Omental fat pad (tissue), 4 donors: ENCODE measurements at places on chromosomes 4 and X.

DNA sequence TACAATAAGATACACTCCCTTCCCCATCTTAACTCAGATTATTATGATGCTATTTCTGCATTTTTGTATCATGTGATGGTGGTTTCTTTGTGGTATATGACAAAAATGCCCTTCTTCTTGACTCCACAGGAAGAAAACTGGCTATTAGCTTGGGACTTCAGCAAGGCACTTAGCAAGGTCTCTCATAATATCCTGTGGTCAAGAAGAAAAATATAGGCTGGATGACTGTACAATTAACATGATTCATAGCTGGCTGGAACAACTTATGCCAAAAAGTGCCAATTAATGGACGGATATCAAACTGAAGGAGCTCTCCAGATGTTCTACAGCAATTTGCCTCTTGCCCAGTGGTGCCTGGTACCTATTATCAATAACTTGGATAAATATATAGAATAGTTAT is 2.3 kb upstream of the MID1IP1 start:
- DNase-seq = no peak

DNA sequence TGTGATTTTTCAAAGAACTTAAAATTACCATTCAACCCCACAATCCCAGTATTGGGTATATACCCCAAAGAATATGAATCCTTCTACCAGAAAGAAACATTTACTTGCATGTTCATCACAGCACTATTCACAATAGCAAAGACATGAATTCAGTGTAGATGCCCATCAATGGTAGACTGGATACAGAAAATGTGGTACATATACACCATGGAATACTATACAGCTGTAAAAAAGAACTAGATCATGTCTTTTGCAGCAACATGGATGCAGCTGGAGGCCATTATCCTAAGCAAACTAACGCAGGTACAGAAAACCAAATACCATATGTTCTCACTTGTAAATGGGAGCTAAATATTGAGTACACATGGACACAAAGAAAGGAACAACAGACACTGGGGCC is 34.1 kb upstream of the TMPRSS11F start:
- DNase-seq = no peak

- DNase-seq = no peak
These were observed 1.1 kb upstream of the MRPL1 start for GRCh38 chr4:77861495-77861894.

GRCh38 chr4:101696276-101697010 is 94.1 kb upstream of the BANK1 start:
- DNase-seq = no peak

DNA sequence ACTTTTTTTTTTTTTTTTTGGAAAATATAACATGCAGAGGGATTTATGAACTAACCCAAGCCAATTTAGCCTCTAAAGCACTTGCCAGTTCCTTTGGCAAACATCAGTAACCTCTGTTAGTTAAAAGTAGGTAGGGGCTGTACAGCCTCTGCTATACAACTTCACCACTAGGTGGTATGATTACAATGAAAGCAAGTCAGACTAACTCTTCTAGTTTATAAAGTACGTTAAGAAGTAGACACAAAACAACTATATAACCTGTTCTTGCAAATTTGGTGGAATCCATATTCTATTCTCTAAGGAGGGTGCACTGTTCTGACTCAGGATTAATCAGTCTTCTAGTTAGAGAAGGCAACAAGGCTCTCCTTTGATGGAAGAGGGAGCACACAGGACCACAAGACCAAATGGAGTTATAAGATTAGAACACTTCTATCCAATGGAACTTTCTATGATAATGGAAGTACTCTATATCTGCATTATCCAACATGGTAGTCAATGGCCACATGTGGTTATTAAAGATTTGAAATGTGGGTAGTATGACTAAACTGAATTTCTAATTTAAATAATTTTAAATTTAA is 12.8 kb downstream of the AIMP1 start:
- DNase-seq = no peak

- no peak for DNase-seq
These were observed at the start of gene IRAK1 for GRCh38 chrX:154019633-154020528. Gene IRAK1 (minus strand): TSS chrX:154019902. CDS start chrX:154019812, 90 bp downstream.

- DNase-seq = no peak
These were observed 268.9 kb upstream of the KCNIP4 start for GRCh38 chr4:22217480-22217879.

GRCh38 chrX:10280071-10280470 is 123.3 kb downstream of the CLCN4 start:
- DNase-seq = no peak

- no peak for DNase-seq
These were observed 23.2 kb upstream of the PIGA start for GRCh38 chrX:15358533-15358932.

- DNase-seq = no peak
These were observed 185.1 kb upstream of the DIPK2B start for GRCh38 chrX:45385757-45386156.

- no peak for DNase-seq
These were observed 58.4 kb downstream of the AMELX start for GRCh38 chrX:11351375-11352295.

- DNase-seq = no peak
These were observed 177.8 kb upstream of the DKK2 start for GRCh38 chr4:107213880-107214279.

- DNase-seq = no peak
These were observed 87.6 kb downstream of the BMP3 start for GRCh38 chr4:81118086-81118485.

GRCh38 chr4:148216866-148217814 is 225.1 kb downstream of the NR3C2 start:
- DNase-seq = no peak

GRCh38 chr4:166594326-166594946 is 639.9 kb downstream of the SPOCK3 start:
- no peak for DNase-seq

DNA sequence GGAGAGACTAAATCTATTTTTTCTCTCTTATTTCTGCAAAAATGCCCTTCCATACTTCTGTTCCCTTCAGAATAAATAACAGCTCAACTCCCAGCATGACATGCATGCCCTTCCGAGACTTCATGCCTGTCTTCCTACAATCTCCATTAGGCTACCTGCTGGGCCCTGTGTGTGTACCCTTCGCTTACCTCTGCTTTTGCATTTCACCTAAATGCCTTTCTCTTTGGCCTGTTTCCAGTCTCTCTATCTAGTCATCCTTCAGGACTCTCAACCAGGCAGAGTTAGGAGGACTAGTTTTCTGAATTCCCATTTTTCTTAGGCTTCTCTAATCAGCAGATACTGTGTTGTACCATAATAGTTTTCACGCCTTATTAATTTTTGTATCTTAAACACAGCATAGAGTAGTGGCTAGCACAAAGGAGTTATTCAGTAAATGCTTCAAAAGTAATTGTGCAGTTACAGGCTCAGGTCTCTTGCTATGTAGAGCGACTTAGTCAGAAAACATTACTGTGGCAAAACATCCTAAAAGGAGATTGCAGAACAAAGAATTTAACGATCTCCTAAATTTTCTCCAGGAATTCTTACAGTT is 20.5 kb downstream of the SEPTIN11 start:
- DNase-seq = no peak

GRCh38 chrX:27598312-27598711 is 8.2 kb downstream of the DCAF8L2 start:
- no peak for DNase-seq

DNA sequence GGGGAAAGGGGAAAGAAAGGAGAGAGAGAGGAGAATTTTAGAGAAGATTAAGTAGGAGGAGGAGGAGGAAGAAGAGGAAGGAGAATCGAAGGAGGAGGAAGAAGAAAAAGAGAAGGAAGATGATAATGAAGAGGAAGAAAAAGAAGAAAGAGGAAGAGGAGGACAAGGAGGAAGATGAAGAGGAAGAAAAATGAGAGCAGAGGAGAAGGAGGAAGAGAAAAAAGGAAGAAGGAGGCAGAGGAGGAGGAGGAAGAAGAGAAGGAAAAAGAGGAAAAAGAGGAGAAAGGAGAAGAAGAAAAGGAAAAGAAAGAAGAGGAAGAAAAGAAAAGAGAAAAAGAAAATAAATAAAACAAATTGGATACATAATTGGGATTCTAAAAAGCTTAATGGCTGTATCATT is 181.4 kb downstream of the ARHGAP6 start:
- DNase-seq = no peak

DNA sequence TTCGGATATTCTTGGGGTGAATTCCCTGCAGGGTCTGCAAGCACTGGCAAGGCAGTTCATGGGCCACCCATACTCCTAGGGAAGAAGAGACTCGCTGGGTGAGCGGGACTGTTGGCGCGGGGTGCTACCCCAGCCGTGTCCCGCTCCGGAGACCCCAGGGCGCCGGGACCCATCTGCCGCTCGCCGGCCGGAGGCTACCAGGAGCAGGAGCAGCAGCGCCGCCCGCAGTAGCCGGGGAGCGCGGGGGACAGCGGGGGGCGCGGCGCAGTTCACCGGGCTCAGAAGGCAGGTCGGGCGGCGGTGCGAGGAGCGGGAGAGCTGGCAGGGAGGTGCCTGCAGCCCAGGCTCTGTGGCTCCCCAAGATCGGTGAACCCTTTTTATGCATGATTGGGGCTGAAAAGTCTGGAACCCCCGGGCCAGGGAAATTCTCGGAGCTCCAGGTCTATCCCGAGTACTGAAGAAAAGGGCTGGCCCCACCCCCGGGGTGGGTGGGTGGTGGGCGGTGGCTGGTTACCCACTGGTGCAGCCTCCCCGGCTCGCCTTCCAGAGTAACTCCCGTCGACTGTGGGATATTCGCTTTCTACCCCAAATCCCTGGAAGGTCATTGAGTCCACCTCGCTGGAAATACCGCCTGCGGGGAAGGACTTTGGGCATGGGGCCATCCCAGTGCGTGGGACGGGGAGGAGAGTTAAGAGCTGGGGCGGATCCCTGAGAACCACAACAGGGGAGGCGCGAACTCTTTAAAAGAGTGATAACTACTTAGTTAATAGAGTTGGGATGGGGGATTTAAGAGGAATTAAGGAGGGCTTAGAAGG is 37.6 kb downstream of the PF4 start:
- peak; percentile 27 for DNase-seq

DNA sequence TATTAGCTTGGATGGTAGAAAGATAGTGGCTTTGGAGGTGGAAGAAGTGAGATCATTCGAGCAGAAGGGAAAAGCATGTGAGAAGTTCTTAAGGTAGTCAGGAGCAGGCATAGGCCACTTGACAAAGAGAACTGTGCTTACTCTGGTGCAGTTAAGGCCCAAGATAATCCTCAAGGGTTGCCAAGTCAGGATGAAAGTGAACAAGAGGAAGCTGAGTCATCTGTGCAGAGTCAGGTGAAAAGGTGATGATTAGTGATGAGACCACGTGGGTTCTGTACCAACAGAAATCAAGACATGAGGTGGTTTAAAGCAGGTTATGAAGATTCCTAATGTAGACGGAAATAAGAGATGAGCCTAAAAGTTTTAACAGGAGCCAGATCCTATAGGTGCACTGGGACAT is 369.8 kb downstream of the DTHD1 start:
- no peak for DNase-seq

DNA sequence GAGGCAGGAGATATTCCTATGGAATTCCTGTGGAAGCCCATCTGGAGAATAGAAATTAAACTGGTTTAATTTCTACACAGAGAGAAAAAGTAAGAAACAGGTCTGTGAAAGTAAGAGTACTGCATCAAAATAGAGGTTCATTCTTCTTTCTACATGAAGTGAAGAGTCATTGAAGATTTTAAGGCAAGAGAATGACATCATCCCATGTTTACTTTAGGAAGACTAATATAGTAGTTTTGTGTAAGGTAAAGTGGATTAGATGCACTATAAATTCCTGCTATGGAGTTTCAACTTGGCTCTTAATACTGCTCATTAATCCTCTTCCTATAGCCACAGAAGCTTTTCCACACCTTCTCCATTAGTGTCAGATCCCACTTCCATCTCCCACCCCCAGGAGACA is 47.6 kb downstream of the CNGA1 start:
- no peak for DNase-seq

DNA sequence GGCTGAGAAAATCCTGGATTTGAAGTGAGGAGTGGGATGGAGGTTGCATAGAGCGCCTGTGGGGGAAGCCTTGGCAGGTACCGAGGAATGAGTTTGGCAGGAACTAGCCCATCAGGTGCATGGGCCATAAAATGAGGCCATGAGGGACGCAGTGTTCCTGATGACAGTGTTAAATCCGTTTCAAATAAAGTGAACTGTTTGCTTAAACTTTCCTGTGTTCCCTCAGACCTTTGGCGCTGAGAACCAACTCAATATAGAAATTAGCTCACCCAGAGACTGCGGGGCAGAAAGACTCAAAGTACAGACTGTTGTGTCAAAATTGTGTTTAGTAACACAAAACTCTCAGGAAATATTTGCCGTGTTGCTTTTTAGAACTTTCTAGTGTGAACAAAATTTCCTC is 250.0 kb upstream of the NR3C2 start:
- no peak for DNase-seq

DNA sequence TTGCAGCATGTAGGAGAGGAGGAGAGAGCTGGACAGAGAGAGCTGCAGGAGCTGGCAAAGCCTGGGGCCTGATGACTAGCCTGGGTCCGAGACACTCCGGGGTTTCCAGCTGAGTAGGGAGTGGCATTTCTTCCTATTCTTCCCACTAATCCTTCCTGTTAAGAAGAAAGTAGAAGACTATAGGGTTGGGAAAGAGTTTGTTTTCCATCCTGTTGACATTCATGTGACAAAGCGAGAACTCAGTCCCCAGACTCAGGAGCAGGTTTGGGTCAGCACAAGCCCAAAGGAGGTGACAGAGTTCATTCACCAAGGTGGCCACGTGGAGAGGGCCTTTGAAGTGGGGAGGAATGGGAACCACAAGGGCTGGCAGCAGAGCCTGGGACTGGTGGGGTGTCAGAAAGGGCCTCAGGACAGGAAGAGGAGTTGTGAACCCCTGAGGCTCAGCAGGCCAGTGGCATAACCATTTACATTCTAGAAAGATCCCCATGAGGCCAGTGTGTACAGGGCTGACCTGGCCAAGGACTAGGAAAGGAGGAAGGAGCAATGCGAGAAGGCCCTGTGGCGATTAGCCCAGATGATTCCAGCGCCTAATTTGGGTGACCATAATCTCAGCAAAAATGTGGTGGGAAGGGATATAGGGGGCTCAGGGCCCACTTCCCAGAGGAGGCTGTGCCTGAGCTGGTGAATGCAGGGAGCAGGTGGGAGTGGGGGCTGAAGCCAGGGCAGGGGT is 3.3 kb upstream of the HAUS3 start:
- DNase-seq = peak; percentile 20

DNA sequence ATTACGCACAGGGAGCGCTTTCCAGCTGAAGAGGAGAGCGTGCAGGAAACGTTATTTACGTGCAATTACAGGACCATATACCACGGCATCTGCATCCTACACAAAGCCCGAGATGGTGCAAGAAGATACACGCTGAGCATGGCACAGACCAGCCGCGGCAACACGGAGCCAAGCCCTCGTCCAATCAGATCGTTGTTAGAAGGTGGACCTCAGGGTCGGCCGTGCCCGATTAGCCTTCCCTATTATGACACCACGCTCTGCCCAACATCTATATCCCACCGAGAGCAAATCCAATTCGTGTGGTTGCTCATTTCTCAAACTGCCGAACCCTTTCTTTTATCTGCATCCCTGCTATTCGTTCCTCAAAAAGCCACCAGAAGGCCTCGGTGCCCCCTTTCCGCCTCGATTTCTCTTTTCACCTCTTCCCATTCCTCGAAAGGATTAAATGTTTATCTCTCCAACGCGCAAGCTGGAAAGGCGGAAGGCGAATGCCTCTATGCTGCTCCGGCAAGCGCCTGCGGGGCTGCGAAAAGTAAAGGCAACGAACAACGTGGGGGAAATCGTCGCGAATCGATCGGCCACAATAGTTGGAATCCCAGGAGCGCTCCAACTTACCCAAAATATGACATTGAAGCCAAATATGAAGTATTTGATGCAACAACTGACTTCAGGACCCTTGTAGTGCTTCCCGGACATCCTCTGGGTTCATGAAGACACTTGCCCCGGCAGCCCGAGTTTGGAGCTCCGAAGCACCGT is 702 bp downstream of the TSPAN5 start:
- no peak for DNase-seq

GRCh38 chr4:26055855-26056254 is 141.8 kb downstream of the SMIM20 start:
- no peak for DNase-seq
